AG04449 (cell line): ENCODE measurements at places on chromosomes 4 and X.

GRCh38 chr4:7421356-7422150 is 13.2 kb downstream of the PSAPL1 start:
- DNase-seq, result no peak

DNA sequence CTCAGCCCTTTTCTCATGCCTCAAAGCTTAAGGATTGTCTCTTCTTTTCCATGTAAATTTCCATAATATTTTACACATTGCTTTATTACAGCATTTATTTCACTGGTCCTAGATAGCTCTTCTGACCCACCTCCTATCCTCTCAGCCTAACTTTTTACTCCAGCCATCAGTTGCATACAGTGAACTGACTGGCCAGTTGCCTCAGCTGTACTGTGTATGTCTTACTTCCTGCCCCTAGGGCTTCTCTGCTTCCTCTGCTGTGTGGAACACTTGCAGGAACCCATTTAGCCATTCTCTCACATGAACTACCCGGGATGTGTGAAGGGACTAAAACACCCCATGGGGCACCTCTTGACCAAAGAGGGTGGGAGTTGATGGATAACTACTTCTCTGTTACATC is 18.0 kb downstream of the C4orf33 start:
- DNase-seq, result no peak

- DNase-seq, result no peak
These were observed 200.0 kb upstream of the MAD2L1 start for GRCh38 chr4:120266602-120267001.

GRCh38 chrX:50697691-50698090 is 116.3 kb downstream of the SHROOM4 start:
- no peak for DNase-seq

GRCh38 chrX:11423362-11423818 is 130.2 kb downstream of the AMELX start:
- no peak for DNase-seq

DNA sequence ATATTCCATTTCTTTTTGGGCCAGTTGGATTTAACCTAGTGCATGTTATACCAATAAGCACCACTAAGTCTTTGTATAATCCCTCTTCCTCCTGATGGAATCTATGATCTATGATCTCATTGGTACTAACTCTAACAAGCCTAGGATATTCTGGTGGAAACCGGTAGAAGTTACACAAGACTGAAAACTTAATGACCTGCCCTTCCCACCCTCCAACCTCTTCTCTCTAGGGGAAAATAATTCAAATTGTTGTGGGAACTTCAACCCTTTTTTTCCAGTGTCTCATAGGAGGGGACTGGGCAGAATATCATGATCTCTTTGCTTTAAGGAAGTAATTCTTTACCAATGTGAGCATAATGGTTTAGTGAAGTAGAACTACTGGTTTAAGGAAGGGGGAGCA is 289.5 kb upstream of the BOD1L1 start:
- DNase-seq, result peak; percentile 71

DNA sequence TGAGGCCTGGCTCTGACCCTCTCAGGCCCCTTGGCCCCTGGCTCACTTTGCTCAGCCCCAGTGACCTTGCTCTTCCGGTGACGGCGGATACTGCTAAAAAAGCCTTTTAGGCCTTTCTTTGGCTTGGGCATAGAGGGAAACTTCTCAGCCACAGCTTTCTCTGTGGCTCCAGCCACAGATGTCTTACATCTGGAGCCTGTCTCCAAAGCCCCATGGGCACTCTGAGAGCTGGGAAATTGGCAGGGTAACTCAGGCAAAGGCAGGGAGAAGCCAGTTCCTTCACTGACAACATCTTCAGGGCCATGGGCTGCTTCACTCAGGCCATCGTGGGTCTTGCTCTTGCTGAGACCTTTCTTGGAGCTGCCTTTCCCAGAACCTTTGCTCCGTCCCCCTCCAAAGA is 12.8 kb downstream of the AMER1 start:
- no peak for DNase-seq

DNA sequence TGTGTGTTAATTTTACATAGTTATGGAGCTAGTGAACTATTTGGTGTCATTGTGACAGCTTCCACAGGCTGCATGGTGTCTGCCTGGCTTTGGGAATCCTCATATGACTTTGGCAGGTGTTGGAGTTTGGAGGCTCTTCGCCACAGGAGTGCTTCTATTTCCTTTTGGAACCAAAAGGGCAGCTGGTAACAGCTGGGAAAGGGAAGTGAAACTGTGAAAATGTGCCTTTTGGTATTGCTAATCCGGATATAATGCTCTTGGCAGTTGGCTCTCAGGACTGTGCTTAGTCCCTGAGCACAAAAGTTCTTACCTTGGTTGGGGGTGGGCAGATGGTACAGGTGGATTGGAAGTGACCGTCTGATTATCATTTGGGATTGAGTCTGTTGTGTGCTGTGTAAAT is 18.1 kb downstream of the OFD1 start:
- no peak for DNase-seq

DNA sequence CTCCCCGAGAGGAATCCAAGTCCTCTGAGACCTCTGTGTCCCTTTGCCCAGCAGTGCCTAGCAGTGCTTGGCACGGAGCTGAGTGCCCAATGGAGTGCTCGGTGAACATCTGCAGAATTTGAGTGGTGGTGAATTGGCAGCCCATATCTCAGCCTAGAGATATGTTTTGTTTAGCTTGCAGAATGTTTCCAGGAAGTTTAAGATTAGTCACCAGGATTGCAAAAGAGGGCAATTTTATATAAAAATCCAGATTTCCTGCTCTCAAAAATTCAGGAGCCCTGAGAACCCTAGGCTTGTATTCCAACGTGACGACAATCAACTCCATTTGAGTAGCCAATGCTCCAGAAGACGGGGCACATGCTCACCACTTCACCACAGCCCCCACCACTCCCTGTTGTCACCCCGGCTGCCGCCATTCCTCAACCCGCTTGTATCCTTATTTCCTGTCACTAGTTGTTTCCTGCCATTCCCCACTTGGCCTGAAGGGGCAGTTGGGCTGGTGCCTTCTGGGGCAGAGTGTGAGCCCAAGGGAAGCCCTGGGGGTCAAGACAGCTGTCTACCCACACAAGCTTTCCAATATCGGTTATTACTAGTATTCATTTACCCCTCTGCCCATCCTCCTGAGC is 116.9 kb downstream of the EFNB1 start:
- DNase-seq, result no peak

GRCh38 chr4:136841526-136841925 is 690.8 kb downstream of the PCDH18 start:
- DNase-seq, result no peak

DNA sequence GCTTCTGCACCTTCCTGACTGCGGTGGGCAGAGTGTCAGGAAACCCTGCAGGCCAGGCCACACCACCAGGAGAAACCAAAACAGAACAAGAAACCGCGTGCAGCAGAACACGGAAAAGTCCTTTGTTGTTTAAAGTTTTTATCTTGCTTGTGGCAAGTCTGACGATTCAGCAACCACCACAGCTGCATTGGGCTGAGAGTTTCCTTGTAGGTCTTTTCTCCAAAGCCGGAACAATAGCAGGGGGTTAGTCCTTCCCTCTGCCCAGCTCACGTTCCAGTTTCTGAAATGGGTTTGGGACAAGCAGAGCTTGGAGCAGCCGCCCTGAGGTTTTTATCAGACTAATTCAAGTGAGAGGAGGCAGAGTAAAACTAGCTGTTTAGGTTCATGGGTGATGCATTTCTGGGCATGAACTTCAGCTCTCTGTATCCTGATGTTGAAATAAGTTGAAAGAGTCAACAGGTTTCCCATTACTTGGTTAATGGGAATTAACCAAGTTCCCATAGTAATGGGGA is 216.9 kb downstream of the PTTG2 start:
- no peak for DNase-seq

DNA sequence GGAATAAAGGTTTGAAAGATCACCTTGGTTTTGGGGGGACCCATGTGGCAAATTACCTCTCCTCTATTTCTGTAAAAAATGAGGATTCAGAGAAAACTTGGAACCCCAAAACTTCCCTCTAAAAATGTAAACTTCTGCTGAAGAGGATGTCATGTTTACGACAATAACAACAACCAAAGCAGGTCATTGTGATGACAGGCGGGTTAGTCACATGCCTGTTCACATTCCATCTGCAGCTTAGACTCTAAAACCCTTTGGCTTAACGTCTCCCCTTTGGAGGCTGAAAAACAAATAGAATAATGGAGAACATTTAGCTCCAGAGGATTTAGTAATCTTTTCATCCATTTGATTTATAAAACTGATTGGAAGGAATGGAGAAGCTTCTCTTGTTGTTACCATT is 75.0 kb upstream of the FAM9C start:
- no peak for DNase-seq

- DNase-seq, result no peak
These were observed 4.7 kb downstream of the SRPX2 start for GRCh38 chrX:100648458-100649417.

DNA sequence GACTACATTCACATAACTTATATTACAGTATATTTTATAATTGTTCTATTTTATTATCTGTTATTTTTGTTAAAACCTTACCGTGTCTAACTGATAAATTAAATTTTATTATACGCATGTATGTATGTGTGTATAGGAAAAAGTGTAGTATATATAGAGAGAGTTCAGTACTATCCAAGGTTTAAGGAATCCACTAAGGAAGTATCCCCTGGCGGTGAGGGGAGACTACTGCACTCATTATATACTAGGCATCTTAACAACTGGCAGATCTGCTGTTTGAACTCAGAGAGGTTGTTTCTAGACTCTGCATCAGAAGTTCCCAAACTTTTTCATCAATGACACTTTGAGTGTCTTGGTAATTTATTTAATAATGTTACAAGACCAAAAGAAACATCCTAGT is 70.9 kb downstream of the NDST4 start:
- no peak for DNase-seq

DNA sequence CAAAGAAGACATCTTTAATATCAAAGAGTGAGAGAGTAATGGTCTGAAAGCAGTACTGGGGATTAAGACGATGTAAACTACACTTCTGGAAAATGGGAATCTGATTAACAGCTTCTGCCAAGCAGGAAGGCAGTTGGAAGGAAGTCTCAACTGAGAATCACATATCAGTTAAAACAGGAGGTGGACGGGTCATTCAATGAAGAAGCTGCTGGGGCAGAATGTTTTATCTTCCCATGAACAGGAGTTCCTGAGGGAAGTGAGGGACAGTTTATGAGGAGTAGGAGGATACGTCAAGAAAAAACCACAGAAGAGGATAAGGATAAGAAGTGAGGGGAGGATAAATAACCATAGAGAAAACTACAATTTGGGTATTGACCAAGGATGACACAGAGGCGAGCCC is 38.7 kb upstream of the MAGEA10 start:
- no peak for DNase-seq

DNA sequence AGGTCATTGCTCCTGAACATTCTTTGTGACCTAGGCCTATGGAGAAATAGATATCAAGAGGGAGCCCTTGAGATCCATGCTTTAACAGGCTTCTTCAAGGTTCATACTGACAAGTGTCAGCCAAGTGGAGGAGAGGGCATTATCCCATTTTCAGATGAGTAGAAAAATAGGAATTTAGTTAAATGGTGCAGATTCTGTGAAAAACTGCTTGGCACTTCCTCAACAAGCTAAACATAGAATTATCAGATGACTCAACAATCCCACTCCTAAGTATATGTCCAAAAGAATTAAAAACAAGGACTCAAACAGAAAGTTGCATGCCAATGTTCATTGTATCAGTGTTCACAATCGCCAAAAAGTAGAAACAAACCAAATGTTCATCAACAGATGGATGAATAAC is 43.8 kb upstream of the KCNIP4 start:
- DNase-seq, result no peak

DNA sequence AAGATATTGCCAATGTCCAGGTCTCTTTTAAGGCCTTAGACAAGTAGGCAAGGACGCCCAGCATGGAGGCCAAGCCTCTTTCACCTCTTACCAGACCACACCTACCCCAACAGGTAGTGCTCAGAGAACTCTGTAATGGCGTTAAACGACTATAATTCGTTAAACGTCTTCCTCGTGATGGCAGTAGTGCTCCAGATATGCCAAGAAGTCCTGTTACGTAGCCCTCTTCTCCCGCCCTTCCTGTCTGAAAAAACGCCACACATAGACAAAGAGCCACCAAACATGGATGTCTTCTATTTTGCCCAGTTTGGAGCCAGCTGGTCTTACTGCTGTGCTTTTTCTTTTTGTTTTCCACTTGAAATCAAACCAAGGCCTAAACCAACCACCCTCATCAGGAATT is 190.7 kb downstream of the OR13H1 start:
- no peak for DNase-seq

DNA sequence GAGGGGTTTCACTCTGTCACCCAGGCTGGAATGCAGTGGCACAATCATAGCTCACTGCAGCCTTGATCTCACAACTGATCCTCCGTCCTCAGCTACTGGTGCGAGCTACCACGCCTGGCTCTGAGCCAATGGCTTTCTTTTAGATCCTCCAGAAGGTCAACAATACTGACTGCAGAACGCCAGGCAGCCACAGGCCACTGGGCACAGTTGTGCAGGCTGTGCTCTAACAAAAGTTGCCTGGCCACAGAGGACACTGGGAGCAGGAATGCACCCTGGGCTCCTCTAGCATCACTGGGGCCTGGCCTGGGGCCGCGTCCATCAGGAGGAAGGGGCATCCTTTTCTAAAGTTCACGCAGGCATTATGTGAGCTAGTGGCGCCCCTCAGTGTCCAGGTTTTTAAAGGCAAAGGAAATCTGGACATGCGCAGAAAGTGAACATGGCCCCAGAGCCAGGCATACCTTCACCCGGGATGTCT is 14.9 kb upstream of the PORCN start:
- no peak for DNase-seq
